ENCODE measurements at places on chromosomes 12 and 14. TPM values are rescaled to one million over a fixed set of nuclear protein-coding genes. Genes with fewer than 3 reads are reported as not detected.

The AQP2 gene
- polyA plus RNA-seq: 56.9 TPM

The DAO gene
- polyA plus RNA-seq: 0.92 TPM

The RAD52 gene
- polyA plus RNA-seq: 25.7 TPM

The TMEM253 gene
- 1.1 TPM for polyA plus RNA-seq

The ATXN7L3B gene
- polyA plus RNA-seq: 93.2 TPM

The GDF3 gene
- polyA plus RNA-seq: 0.59 TPM

The ANKLE2 gene
- 69.3 TPM for polyA plus RNA-seq

The AGAP2 gene
- 0.89 TPM for polyA plus RNA-seq

The PIK3C2G gene
- 3.1 TPM for polyA plus RNA-seq

The MYH6 gene
- polyA plus RNA-seq: 0.11 TPM

The BDKRB2 gene
- polyA plus RNA-seq: 5.2 TPM

The RFLNA gene
- 5.7 TPM for polyA plus RNA-seq

The BCL2L14 gene
- polyA plus RNA-seq: 0.75 TPM

The SLC39A5 gene
- 79.4 TPM for polyA plus RNA-seq

The CD9 gene
- 139 TPM for polyA plus RNA-seq

The SYT10 gene
- 0.89 TPM for polyA plus RNA-seq

The TRIM9 gene
- 1.8 TPM for polyA plus RNA-seq

The MANSC4 gene
- polyA plus RNA-seq: 0.92 TPM

The HOXC11 gene
- polyA plus RNA-seq: 1.8 TPM

The ACVRL1 gene
- polyA plus RNA-seq: 37.0 TPM

The STRAP gene
- polyA plus RNA-seq: 167 TPM
